Right renal pelvis (tissue), 4 donors: ENCODE measurements at places on chromosomes 6 and 20.

GRCh38 chr6:45175272-45175671 lies 152.9 kb upstream of the RUNX2 start:
- no peak for DNase-seq

DNA sequence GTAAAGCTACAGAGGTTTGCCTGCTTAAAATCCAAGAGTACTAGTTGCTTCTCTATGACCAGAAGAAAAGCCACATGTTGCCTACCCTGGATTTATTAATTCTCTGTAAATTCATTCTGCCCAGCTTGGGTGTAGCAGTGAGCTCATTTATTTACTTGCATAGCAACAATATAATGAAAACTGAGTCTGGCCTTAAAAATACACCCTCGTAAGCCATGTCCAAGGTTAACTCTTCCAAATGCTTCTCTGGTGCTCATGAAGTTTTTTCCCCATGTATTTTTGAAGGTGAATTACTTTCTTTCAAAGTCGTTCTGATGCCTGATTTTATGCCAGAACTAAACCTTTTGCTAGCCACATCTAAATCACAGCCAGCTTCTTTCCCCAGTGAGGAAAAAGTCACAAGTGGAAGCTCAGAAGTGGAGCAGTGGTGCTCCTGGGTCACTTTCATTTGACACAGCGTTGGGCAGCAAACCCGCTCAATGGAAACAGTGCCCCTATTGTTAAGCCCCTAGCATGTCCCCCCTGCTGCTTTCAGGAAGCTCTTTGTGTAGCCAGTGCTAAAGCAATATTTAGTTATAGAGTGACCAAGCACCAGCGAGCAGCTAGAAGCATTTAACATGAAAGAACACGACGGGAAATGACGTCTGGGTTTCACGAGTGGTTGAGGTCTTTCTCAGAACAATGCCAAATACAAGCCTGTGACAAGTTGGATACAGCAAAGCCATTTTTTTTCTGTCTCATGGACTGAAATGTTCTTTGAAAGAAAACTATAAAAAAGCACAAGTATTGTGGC lies 29.8 kb downstream of the NEDD9 start:
- DNase-seq = no peak

GRCh38 chr6:149483334-149483725 lies 1.5 kb downstream of the ZC3H12D start:
- no peak for DNase-seq

DNA sequence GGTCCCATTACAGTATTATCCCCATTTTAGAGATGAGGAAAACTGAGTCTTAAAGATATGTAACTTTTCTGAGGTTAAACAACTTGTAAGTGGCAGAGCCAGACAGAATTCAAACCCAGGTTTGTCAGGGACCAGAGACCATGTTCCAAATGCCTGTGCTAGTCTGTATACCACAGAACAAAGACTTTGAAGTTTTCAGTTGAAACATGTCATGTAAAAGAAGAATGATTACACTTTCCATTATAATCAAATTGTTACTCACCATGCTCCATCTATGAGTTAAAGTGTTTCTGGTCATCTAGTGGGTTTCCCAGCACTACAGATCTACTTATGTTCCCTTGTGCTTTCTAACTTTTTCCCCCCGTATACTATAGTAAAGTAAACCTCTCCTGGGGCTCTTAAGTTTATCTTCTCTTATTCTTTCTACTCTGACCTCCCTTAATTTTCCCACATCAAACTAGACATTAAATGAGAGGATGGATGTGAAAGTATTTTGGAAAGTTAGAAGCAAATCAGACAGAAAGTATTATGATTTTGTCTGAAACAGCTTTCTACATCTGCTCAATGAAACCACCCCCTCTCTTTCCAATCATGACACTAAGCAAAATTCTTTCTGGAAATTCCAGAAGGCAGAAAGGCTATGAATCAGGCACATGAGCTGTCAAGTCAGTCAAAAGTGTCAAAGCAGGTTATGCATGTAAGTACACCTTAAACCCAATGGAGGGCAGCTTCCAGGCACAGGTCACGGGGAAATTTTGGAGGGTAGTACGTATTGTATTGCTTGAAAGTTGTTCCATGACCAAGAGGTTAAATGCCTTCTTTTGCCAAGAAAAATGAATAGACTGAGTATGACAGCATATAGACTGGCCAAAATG lies 132.7 kb upstream of the MAP3K7 start:
- DNase-seq = no peak

GRCh38 chr20:23049201-23050075 lies at the start of gene THBD:
THBD (minus strand) TSS chr20:23049672; CDS start chr20:23049504, 168 bp downstream.
- no peak for DNase-seq

- no peak for DNase-seq
These were observed 13.5 kb downstream of the EEF1E1 start for GRCh38 chr6:8088886-8089285.

DNA sequence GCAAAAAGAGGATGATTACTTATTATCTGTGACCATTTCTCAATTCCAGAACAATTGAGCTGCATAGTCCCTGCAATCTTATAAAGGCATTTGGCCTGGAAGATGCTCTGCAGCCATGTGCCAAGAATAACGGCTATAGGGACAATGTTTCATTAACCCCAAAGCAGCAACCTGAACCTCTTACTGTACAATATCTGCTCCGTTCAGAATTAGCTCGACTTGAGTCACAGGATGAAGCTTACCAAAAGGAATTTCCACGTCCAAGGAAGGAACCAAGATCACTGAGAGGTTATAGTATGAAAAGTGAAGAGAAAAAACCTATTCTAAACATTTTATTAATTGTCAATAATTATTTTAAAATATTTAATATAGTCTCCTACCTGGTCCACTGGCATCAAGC lies 167.3 kb upstream of the GMDS start:
- no peak for DNase-seq
